ENCODE measurements at places on chromosomes 6 and 20. TPM values are rescaled to one million over a fixed set of nuclear protein-coding genes. Genes with fewer than 3 reads are reported as not detected.

C6orf118 gene
- not detected for total RNA-seq

SAYSD1 gene
- total RNA-seq: 21.9 TPM

NUDT3 gene
- 40.1 TPM for total RNA-seq

LIN28B gene
- total RNA-seq: not detected

SNRPB gene
- 123 TPM for total RNA-seq

C4B gene
- 3.8 TPM for total RNA-seq

SIRPD gene
- not detected for total RNA-seq

SMIM29 gene
- 41.1 TPM for total RNA-seq

EBF4 gene
- 5.0 TPM for total RNA-seq

MEI4 gene
- not detected for total RNA-seq

DNA sequence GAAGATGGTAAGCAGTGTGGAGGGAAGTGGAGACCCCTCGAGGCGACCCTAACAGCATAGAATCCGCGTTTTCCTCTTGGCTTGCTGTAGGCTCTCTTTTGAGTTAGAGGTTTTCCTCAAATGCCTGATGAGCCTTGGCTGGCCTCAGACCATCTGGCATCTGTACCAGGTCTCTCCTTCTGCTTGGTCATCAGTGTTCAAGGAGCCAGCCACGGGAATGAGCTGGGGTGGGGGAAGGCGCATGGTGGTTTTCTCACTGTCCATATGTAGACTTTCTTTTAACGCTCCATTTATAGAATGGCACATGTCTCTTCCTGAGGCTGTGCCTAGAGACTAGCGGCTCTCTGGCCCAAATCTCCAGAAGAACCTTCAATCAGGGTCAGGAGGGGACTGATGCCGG is 8.1 kb upstream of the GUCA1A start:
- no peak for DNase-seq

DNA sequence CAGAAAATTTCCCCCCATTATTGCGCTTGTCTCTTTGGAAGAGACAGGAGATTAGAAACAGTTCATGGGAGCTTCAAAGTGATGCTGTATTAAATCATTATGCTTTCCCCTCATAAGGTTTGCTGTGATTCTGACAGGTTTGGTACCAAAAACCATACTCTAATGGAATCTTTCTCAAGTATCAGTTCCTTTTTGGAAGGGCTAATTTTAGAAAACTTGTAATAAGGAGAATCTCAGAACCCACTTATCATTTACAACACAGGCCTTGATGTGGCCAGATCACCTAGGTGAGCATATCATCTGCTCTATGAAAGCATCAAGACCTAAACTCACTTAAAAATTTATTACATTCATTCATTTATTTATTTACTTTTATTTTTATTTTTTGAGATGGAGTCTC is 51.2 kb downstream of the TP53INP2 start:
- no peak for DNase-seq

DNA sequence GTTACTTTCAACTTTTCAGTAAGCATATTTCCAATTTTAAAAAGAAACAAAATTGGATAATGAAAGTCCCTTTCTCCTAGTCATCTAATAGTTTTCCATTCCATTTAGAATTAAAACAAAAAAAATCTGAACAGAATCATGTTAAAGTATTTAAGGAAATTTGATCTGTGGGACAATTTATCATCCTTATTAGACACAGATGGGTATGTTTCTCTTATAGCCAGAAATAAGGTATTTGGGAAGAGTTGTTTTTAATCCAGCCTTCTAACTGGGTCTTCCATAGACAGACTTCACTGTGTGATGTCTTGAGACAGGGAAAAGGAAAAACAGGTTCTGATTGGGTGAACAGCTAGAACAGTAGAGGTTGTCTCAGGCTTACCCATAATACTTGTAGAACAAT is 39.5 kb upstream of the STXBP5 start:
- DNase-seq: no peak

- DNase-seq: no peak
These were observed 19.1 kb downstream of the MDFI start for GRCh38 chr6:41657131-41658094.

DNA sequence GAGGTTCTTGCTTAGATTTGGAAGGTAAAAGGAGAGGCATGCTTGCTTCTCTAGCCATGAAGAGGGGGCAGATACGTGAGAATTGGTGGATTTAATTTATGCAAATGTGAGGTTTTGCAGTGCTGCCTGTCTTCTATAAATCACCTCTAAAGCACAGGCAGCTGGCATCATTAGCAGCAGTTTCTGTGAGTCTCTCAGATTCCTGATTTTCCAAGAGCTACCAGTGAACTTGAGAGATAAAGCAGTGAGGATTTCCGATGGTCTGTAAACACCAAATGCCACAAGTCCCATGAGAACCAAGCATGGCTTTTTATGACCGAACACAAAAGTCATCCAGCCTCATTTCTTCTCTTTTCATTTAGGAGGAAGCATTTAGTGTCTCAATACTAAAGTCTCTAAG is 3.2 kb upstream of the SIRPB2 start:
- DNase-seq: no peak

DNA sequence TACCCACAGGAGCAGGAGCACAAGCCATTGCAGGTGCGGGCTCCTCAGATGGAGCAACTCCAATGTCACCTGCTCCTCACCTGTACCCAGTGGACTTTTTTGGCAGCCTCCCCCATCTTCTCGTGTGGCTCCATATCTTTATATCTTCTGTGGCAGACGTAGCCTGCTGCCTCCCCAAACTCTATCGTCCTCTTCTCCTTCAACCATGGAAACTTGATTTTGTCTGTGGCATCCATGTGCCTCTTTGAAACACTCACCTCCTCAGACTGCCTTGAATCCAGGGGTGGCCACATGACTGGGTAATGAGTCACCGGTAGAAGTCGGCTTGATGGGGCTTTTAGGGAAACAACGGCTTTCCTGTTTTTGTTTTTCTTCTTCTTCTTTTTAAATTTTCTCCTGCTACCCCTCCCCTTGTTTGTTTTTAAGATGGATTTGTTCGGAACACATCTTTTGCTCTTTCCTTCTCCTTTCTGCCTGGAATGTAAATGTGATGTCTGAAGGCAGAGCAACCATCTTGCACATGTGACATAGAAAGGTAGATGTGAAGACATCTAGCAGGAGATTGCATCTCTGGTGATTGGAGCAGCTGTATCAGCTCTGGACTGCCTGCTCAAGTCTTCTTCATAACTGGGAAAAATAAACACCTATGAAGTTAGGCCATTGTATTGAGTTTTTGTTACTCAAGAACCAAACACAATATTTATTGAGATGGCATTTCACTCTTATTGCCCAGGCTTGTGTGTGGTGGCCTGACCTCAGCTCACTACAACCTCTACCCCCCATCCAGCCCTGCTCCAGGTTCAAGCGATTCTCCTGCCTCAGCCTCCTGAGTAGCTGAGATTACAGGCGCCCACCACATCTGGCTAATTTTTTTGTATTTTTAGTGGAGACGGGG is 69.9 kb upstream of the DDR1 start:
- DNase-seq: no peak

GRCh38 chr6:79600812-79601609 is 30.1 kb upstream of the SH3BGRL2 start:
- DNase-seq: no peak

DNA sequence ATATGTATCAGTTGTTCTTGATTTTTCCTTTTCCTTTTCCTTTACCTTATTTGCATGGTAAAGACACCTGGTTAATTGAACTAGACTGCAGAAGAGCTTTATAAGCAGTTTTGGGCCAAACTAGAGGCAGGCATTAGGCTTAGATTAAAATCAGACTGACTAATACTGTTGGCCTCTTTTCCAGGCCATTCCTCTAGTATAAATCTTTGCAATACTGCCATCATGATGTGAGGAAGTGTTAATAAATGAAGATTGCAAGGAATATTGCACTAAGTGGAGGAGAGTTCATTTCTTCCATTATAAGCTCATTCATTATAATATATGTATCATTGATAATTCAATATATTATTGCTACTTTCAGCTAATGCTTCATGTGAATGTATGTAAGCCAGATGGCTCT is 163.8 kb downstream of the MMUT start:
- DNase-seq: no peak

DNA sequence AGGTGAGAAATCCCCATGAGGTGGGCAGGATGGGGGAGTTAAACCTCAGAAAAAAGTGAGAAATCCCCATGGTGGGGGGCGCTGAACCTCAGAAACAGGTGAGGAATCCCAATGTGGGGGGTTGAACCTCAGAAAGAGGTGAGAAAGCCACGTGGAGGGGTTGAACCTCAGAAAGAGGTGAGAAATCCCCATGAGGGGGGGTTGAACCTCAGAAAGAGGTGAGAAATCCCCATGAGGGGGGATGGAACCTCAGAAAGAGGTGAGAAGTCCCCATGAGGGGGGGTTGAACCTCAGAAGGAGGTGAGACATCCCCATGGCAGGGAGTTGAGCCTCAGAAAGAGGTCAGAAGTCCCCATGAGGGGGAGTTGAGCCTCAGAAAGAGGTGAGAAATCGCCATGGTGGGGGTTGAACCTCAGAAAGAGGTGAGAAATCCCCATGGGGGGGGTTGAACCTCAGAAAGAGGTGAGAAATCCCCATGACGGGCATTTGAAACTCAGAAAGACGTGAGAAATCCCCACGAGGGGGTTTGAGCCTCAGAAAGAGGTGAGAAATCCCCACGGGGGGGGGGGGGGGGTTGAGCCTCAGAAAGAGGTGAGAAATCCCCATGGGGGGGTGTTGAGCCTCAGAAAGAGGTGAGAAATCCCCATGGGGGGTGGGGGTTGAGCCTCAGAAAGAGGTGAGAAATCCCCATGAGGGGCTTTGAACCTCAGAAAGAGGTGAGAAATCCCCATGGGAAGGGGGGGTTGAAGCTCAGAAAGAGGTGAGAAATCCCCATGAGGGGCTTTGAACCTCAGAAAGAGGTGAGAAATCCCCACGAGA is 14.3 kb upstream of the GOPC start:
- DNase-seq: peak; percentile 64

GRCh38 chr6:19268117-19268516 is 569.1 kb upstream of the ID4 start:
- no peak for DNase-seq

- DNase-seq: no peak
These were observed 36.0 kb downstream of the SUMO4 start for GRCh38 chr6:149435919-149436586.

GRCh38 chr6:52389626-52390360 is 27.8 kb downstream of the PAQR8 start:
- peak; percentile 19 for DNase-seq

- no peak for DNase-seq
These were observed 482.4 kb upstream of the MMS22L start for GRCh38 chr6:97765461-97765860.

DNA sequence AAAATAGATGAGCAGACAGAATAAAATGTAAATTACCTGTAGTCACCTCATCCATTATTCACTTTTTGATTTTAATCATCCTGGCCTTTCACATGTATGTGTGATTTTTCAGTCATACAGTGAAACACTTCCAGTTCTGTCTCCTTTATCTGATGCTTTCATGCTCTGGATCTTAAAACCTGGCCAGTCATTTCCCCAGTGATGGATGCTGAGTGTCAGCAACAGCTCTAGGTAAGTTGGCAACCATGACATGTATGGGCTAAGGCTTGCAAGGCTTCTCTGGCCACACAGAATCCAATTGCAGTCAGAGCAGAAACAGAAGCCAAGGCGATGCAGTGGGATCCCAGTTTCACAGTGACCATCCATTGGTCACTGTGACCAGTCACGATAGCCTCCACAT is 35.8 kb downstream of the FBXO9 start:
- no peak for DNase-seq

DNA sequence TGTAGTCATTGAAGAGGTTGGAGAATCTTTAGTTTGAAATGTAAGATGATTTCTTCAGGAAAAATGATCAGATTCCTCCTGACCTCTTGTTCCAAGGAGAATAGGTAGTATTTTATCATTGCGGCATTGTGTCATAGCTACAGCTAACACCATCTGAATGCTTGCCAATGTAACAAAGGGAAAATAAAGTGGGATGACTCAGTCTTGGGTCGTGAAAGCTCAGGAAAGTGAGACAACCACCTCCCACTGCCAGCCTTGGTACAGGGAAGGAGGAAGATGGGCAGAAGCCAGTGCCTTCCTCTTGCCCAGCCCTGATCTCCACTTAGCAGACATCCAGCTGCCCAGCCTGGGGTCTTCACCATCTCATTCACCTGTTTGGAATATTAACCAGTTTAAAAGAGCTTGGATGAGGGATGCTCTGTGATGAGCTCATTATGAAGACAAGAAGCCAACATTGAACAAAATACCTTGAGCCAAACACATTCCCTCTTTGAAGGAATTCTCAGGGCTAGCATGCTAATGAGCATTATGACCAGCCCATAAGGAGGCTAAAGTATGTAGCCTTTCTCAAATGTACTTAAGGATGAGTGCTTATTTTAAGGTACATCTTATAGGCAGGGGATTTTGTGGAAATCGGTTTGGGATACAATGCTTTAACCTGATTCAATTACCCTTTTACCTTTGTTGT is 40.0 kb upstream of the APCDD1L start:
- DNase-seq: no peak

- no peak for DNase-seq
These were observed 147.4 kb downstream of the ALDH8A1 start for GRCh38 chr6:134802426-134803058.

GRCh38 chr6:46628498-46628897 is 24.1 kb downstream of the CYP39A1 start:
- no peak for DNase-seq

DNA sequence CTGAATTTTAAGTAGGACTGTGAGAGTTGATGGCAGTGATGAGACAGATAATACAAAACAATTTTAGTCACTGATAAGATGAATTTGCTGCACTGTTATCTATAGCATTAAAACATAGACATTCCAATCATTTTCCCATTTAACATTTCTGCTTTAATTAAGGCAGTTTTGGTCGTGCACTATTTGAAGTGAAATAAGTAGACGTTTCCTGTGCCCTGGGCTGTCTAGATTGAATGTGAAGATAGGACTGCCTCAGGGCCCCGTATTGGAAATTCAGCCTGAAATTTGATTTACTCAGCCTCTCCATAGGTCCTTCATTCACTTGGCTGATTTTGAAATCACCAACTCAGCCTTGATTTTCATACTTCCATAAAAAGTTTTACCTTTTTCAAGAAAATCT is 48.3 kb downstream of the ARID1B start:
- DNase-seq: no peak

GRCh38 chr6:1884313-1884712 is 274.6 kb downstream of the FOXC1 start:
- DNase-seq: no peak

DNA sequence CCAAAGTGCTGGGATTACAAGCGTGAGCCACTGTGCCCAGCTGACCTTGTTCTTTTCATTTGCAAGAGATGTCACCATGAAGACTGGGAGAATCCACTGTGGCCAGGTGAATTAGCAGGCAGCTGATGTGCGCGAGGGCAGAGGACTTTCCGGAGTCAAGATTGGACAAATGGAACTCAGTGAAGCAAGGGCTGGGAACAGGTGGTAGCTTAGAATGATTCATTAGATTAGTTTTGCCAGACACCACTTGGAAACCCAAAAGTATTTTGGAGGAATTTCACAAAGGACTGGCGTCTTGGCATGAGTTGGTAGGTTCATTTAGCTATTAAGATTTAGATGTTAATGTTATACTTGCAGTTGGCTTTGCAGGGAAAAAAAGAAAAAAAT is 4.7 kb upstream of the AKAP7 start:
- no peak for DNase-seq

All from B cell (primary cell).